ENCODE measurements at places on chromosomes 12 and 14. TPM values are rescaled to one million over a fixed set of nuclear protein-coding genes. Genes with fewer than 3 reads are reported as not detected.

GPR65 gene
- total RNA-seq: not detected

CLEC9A gene
- not detected for total RNA-seq

SLC25A47 gene
- total RNA-seq: not detected

TPH2 gene
- not detected for total RNA-seq

MYL2 gene
- 0.88 TPM for total RNA-seq
